ENCODE measurements at places on chromosomes 1 and 21.

DNA sequence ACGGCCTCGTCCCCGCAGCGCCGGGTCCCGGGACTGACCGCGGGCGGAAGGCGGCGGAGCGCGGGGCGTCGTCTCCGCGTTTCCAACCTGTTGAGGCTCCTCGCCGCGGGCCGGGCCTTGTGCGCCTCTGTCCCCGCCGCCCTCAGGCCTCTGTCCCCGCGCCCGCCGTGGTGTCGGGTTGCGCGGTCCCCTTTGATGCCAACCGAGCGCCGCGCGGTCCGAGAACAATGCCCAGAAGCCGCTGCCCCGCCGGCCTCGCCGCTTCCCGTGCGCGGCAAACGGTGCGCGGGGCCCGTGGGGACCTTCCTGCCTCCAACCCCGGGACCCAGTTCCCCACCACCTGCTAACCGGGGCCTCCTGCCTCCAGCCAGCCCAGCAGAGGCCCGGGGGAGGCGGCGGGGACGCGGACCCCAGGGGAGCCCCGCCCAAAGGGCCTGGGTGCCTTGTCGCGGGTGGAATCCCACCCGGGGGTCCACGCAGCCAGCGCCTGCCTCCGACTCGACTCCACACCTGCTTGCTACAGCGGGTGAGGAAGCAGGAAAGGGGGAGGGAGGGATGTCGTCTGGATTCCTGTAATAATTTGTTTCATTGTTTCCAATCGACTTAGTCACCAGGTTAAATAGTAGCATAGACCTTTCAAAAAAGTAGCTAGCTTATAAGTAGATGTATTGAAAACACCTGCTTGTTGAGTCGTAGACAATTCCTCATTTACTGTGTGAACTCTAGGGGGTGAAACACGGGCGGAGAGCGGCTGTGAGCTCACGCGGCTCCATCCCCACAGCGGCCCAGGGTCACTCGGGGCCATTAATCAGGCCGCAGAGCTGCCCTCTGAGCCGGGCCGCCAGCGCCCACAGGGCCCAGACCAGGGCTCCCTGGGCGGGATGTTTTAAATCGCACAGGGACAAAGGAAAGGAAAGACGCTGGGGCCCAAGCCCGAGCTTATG is 1.1 kb downstream of the COL18A1 start:
- no peak for DNase-seq

DNA sequence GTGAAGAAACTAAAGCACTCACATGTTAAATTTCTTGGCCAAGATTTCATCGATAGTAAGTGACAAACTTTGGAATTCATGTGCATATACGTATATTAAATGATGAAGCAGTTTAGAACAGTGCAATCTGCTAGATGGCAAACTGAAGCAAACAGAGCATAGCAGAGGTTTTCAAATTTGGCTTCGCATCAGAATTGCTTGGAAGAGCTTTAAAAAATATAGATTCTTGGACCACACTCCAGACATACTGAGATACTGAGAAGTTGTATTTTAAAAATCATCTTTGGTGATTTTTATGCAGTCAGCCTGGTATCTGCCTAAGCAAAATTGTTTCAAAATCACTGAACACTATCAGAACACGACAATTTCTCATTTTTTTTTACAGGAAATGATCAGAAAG is 709.2 kb downstream of the PLA2G4A start:
- DNase-seq: no peak

- no peak for DNase-seq
These were observed 7.7 kb downstream of the UBR4 start for GRCh38 chr1:19202396-19202795.

GRCh38 chr1:200253774-200254495 is 155.9 kb downstream of the ZNF281 start:
- DNase-seq: no peak

DNA sequence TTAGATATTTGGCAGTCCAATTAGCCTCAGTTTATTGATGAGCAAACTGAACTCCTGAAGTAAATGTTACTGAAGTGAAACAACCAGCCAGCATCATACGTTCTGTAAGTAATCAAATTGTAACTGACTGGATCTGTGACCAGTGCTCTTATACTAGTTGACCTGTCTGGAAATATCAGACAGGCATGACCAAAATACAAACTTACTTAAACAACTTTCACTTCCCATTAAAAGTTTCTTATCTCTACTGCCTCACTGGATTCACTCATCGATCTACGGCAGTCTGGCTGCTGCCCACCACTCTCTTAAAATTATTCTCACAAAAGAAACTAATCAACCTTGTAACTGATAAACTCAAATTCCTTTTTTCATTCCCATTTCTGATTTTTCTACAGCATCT is 56.4 kb downstream of the WDR3 start:
- DNase-seq: no peak
